Stomach (tissue), 19 donors: ENCODE measurements at places on chromosomes 1 and 21. TPM values are rescaled to one million over a fixed set of nuclear protein-coding genes. Genes with fewer than 3 reads are reported as not detected.
A peak's percentile ranks its signal among the peaks of the same experiment; 100 is the strongest.

FAM89A gene
- 0.89 TPM for total RNA-seq

GRCh38 chr1:89844860-89845259, 24.0 kb downstream of the LRRC8D start:
- DNase-seq = no peak

SPRR1A gene
- not detected for total RNA-seq

DNA sequence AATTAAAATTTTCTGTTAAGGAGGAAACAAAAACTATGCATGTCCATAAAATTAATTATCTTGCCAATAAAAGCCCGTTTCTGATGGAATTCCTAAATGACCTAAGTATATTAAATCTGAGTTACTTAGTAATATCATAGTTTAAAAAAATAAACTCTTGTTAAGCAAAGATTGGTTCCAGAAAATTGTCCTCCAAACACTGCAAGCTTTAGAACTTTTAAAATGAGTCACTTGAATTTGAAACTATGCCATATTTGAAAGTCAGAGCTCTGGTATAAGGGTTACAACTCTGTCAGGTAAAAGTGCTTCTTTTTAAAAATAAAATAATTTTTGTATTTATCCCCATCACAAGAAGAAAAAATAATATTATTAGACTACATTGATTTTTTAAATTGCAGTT, 409.5 kb downstream of the PLPP3 start:
- no peak for DNase-seq

DNA sequence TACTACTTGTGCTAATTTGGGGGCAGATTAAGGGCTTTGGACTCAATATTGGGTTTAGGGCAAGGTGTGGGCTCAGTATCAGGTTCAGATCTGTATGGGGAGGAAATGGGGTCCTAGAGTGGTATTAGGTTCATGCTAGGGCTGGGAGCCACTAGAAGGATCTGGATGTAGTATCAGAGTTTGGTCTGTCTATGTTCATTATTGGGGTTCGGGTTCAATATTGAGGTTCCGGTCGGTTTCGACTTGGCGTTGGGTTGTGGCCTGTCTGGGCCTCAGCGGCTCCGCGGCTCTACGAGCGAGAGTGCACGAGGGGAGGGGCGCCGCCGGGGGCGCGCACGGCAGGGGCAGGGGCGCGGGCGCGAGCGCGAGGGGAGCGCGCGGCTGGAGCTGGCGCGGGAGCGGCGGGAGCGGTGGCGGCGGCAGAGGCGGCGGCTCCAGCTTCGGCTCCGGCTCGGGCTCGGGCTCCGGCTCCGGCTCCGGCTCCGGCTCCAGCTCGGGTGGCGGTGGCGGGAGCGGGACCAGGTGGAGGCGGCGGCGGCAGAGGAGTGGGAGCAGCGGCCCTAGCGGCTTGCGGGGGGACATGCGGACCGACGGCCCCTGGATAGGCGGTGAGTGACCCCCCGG, at the start of gene PTPRF:
Gene PTPRF (plus strand): TSS at position 401 of the 624 bp plus-strand sequence. CDS start 14,193 bp downstream, outside the sequence.
- DNase-seq = peak; percentile 78
